Left renal pelvis (tissue), 4 donors: ENCODE measurements at places on chromosomes 2 and 18.

DNA sequence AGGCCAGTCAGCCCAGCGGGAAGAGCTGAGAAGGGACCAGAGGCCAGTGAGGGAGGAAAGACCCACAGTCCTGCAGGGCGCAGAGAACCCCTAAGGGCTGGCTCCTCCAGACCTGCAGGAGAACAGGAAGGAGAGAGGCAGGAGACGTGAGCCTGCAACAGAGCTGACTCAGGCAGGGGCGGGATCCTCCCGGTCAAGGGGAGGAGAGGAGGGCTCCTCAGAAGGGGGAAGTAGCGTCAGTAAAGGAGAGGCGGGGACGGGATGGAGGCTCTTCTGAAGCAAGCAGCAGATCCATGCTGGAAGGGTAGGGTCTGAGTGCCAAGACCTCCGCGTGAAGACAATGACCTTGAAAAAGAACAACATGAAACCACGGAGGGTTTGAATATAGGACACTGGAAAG lies 50.8 kb downstream of the TRABD2A start:
- no peak for DNase-seq

- no peak for DNase-seq
These were observed 58.7 kb upstream of the SLC66A3 start for GRCh38 chr2:11096591-11096990.

- no peak for DNase-seq
These were observed 264.0 kb upstream of the EPHA4 start for GRCh38 chr2:221836095-221836494.

DNA sequence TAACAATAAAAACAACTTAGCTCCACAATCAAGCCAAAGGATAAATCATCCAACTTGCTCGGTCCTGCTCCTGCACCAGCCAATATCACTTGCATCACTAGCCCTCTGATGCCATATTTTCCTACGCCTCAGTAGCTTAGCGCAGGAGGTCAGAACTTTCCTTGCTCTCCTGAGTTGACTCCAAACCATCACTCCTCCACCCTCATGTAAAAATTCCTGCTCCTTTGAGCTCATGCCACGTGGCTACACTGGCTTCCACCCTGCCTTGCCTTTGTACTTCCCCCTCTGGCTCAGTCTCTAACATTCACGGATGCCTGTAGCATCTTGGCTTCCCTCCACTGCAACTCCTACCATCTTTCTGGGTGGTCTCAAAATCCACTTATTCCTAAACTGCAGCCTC lies 25.2 kb downstream of the AAK1 start:
- DNase-seq: no peak

DNA sequence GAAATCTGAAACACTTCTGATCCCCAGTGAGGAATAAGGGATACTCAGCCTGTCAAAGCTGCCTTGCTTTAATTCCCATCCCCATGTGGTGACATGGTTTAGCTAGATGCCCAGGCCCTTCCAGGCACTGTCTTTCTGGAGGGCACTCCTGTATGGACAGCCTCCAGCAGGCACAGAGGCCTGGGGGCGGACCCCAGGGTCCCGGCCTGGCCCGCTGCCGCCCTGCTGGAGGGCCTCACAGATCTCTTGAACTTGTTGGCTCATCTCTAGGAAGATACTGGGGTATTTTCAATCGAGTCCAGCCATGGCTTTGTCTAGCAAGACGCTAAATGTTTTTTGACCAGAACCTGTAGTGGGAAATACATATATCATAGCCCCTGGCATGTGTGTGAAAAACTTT lies 21.0 kb upstream of the CNNM3 start:
- no peak for DNase-seq

- no peak for DNase-seq
These were observed 86.0 kb upstream of the ALPP start for GRCh38 chr2:232292395-232293154.
